ENCODE measurements at places on chromosomes 4 and X.

DNA sequence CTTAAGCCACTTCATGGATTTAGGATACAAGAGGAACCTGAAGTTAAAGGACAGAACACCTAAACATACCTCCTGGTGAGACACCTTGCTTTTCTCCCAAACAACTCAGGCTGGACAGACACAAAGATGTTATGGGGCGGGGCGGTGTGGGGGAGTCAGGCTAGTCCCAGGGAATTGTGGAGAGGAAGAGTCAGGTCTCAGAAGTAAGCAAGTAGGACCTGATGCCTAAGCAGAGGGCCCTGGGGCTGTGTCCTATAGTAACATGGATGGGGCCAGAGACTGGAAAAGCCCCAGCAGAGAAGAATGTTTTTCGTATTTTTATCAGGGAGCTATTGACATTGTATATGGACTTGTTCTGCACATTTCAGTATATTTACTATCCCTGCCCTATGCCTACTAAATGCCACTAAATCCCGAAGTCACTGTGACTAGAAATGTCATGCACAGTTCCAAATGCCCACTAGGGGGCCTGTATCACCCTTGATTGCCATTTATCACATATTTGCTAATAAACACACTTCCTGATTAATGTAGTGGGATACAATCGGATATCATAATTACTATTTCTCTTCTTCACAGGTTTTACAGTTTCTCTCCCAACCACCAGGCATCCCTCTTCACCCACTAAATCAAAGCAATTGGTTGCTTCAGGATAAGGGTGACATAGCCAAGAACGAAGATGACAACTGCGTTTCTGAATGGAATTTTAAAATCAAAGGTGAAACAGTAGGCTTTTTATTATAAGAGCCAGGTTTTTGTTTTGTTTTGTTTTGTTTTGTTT is 23.8 kb upstream of the ARHGAP10 start:
- no peak for DNase-seq

GRCh38 chrX:45850197-45850774 is 649.6 kb upstream of the DIPK2B start:
- DNase-seq: no peak

DNA sequence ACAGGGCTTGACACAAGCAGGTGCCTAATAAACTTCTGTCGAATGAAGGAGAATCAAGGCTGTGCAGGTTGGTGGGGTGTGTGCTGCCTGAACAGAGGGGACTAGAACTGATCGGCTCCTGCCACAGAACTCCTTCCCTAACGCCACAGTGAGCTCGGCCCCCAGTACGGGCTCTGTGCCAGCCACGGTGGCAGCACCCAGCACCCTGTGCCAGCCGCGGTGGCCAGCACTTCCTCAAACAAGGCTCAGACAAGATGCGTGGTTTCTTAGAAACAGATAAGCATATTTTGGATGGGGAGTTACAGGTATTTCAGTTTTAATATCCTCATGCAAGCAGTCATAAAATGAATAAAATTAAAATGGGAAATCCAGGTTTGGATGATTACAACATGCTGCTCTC is 26.0 kb upstream of the C4orf50 start:
- DNase-seq: no peak

DNA sequence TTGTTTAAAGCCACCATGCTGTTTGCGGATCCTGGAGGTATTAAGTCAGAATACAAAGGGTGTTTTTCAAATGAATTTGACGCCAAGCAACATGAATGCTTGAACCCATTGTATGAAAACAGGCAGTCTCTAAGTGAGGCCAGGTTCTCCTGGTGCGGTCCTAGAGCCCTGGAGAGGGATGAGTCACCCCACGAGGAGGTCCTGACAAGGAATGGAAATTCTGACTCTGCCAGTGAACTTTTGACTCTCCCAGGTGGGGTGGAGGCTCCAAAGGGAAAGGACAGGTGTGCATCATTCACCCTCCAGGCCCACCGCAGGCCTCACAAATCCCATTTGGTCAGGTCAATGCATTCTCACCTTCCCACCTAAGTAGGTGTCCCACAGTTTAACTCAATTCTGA is 1.5 kb downstream of the TRIM2 start:
- DNase-seq: no peak

DNA sequence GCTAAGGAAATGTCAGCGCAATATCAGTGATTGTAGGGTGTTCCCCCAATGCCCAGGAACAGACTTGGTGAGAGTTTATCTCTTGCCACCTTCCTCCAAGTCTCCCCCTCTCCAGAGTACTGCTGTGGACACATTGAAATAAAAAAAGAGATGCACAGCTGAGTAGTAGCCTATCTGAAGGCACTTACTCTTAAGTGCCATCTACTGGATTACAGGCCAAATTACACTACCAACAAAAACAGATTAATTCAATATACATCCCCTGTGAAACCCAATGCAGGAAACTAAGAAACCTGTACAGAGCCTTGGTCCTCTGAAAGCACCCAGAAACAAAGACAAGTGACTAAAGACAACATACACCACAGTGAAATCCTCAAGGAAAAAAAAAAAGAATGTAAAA is 460.3 kb downstream of the ZIC3 start:
- no peak for DNase-seq

DNA sequence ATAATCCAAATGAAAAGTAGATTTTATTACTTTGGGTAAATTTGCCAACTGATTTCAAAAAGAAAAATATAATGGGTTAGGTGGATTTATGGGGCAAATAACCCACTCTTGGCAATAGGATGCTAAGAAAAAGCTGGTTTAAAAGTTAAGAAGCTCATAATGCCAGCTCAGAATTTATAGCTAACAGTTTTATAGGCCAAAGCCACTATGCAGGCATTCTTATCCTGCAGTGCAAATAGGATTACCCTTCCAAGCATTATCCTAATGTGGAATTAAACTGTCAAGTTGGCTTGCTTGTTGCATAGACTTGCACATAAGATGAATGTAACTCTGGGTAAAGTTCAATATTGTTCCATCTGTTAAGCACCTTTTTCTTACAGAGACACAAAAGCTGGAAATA is 703.0 kb downstream of the PCDH18 start:
- DNase-seq: no peak

GRCh38 chrX:31287861-31288260 is 216.0 kb upstream of the FTHL17 start:
- no peak for DNase-seq

DNA sequence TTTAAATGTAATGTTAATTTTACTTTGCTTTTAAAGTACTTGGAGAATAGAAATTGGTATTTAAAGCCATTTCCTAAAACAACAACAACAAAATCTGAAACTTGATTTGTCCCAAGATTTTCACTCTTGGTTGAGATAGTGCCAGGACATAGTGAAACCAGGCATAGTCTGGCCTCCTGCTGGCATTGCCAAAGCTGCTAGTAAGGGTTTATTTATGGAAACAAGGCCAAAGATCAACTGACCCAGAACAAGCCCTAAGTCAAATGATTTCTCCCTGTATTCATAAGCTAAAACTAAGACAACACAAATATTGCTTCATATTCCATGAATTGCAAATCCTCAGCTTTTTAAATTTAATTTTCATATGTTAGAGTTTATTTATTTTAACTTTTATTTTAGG is 227.5 kb upstream of the FGF13 start:
- no peak for DNase-seq

DNA sequence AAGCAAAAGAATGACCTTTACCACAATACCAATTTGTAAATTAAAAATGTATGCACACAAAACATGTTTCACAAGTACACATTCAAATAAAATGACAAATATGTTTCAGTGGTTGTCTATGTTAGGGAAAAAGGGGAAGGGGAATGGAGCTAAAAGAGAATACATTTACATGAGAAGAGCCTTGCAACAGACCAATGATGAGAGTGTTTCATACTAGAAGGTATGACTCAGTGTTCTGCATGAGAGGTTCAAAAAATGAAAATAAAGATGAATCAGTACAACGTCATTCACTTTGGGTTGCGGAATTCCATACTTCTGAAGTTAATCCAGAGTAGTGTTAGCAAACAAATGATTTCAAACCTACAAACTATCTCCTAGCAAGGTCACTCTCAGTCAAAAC is 51.7 kb downstream of the RPGR start:
- DNase-seq: no peak

GRCh38 chr4:113276464-113277170 is 227.2 kb downstream of the ANK2 start:
- DNase-seq: no peak

DNA sequence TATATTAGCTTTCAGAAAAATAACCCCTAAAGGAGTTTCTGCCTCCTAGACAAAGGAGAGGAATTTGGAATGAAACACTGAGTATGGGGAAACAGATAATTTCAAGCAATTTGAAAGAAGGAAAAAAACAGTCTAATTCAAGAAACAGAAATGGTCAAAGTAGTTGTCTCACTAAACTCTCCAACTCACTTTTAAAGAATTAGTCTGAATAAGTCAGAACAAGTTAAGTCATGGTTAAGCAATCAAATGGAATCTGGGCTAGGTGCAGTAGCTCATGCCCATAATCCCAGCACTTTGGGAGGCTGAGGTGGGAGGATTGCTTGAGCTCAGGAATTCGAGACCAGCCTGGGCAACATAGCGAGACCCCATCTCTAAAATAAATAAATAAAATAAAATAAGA is 95.7 kb upstream of the GRIA3 start:
- no peak for DNase-seq

DNA sequence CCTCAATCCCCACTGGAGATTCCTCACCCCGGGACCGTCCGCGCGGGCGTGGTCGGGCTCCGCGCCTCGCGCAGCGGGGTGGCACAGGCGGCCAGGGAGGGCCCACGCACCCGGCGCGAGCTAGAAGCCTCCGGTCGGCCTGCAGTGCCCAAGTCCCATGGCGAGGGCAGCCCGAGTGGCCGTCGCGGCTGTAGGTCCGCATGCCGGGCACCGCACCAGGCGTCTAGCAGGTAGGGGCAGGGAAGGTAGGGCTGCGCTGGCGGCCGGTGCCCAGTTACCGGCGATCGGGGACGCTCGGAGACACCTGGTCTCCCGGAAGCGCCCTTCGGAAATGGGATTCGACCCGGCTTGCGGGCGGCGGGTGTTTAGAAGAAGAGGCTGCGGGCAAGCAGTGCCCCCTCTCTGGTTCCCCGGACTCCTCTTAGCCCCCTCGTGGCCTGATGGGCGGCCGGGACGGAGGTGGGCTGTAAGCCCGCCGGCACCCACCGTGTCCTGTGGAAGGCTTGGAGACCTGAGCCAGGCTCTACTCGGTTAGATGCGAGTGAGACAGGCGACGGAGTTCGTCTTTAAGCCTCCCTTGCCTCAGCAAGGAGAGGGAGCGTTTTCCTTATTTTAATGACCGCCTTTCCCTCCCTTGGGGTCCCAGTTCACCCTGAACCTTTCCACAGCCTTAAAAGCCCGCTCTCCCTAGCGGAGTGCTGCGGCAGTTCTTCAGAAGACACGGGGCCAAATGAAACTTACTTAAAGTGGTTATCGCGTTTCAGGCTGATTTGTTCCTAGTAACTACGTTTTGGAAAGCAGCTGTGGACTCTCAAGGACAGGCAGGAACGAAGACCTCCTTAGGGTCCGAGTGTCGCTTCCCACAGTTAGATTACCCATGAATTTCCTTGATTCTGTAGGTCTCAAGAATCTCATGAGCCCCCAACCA is 821 bp downstream of the SLITRK2 start:
- DNase-seq: no peak

All from NCI-H1436 treated with DMSO at 0.1 percent for 48 hours (cell line).